ENCODE measurements at places on chromosomes 2 and 18.

DNA sequence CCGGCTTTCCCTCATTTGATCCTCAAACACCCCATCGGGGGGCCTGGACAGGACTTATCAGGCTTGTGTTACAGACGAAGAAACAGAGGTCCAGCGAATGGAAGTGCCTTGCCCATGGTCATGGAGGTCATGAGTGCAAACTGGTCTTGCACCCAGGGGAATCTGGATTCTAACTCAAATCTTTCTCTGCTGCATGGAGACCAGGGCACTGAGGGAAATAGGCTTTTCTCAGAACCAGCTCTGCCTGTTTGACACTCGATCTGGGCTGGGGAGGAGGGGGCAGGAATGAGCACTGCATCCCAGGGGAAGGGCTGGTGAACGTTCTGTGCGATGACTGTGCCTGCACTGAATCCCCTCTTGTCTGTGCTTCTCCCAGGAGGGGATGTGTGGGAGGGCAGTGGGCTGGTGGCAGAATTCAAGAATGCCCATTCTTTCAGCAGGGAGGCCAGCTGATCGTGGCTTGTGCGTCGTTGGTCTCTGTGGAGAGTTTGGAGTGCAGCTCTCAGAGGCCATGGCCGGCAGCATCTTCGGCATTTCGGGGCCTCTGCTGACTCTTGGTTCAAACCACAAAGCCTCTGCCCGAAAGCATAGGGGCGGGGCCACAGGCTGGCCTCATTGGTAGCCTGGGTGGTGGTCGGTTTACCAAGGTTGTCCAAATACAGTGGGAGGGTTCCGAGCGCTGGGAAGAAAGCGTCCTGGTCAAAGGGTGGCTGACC, 171.6 kb downstream of the DDX1 start:
- no peak for DNase-seq

DNA sequence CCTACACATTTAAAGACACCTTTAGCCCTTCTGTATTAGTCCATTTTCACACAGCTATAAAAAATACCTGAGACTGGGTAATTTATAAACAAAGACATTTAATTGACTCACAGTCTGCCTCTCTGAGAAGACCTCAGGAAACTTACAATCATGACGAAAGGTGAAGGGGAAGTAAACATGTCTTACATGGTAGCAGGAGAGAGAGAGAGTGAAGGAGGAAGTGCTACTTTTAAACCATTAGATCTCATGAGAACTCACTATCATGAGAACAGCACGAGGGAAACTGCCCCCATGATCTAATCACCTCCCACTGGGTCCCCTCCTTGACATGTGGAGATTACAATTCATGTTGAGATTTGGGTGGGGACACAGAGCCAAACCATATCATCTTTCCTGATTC, 946.6 kb downstream of the SLC4A3 start:
- no peak for DNase-seq

GRCh38 chr18:79695269-79695668, 15.7 kb downstream of the CTDP1 start:
- DNase-seq, result no peak

DNA sequence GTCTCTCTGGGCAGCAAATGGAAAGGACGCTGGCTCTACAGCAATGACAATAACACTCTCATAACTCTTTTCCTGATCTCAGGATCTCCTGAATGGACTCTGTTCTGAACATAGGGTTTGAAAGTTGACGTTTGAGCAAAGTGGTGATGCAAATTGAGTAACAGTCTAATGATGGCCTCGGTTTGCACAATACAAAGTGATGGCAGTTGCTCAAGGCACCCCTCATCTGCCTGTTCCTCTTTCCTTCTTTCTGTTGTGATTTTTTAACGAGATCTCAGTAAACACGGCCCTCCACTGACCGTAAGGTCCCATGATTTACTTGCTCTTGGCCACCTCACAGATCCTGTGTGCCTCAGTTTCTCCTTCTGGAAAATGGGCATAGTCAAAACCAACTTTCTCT, 303.6 kb downstream of the SLC8A1 start:
- DNase-seq, result no peak

DNA sequence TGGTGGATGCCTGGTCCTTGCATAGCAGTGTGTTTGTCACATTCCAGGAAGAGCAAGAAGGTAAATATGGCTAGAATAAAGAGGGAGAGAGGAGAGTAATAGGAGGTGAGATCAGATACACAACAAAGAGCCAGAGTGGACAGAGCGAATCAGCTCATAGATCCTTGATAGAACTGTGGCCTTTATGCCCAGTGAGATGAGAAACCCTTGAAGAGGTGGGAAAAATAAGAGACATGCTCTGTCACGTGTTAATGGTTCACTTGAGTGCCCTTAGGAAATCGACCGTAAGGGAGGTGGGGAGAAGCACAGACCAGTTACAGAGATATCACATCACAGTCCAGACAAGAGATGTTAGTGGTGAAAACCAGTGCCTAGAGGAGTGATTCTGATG, 84.7 kb upstream of the RAB27B start:
- no peak for DNase-seq

GRCh38 chr18:9104244-9104901, 1.9 kb downstream of the NDUFV2 start:
- no peak for DNase-seq

- DNase-seq, result no peak
These were observed 25.4 kb downstream of the UBE2E3 start for GRCh38 chr2:181005809-181006208.

- DNase-seq, result no peak
These were observed 19.8 kb downstream of the CMPK2 start for GRCh38 chr2:6845903-6846302.

DNA sequence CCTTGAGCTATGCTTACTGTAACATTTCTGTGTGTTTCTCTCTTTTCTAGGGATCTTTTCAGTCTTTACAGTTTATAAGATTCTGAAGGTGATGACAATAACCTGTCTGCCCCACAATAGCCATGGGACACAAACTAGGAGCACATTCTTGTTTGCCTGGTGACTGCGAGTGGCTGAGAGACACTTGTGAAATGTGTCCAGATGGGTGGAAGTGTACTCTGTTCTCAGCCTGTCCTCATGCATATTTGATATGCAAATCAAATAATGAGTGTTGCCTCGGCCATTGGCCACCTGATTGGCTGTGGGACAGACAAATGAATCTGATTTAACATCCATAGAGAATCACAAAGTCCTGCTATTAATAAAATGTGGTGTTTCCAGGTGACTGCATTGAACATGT, 246.2 kb downstream of the HNMT start:
- DNase-seq, result no peak
